Activated effector memory CD4-positive, alpha-beta T cell treated with Interleukin-2 at 50 U/mL for 16 hours (primary cell): ENCODE measurements at places on chromosomes 3 and 15.

DNA sequence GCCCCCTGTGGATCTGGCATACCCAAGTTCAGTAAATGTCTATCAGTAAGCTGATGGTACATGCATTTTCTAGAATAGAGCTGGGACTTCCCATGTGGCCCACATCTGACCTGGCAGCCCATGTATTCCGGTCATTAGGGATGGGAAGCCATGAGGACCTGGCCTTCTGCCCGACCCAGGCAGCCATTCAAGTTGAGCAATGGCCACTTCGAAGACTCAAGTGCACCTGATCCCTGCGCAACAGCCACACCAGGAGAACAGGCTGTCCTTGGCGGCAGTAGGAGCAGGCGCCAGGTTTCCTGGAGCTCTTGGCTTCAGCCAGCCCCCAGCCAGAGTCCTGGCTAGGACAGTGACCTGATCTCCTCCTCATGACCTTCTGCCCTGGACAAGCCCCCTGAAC, 14.6 kb downstream of the HEMK1 start:
- DNase-seq, result no peak

GRCh38 chr15:97234851-97235610, 725.5 kb upstream of the ARRDC4 start:
- DNase-seq, result no peak

- DNase-seq, result no peak
These were observed 11.6 kb downstream of the ANKRD34C start for GRCh38 chr15:79294075-79294474.

DNA sequence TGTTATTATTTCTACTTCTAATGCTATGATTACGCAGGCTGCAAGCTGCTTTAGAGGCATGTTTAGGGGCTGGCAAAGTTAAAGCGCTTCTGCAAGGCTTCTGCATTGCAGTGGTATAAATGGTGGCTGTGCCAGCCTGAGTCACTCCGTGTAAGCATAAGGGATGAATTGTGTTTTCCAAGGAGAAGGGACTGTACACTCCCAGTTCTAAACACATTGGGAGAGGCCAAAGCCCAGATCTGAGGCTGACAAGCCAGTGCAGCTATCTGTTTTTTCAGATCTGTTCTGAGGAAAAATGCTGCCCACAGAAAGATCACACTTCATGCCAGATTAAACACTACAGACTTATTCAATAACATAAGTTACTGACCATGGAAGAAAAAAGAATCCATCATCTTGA, 83.8 kb downstream of the PRICKLE2 start:
- no peak for DNase-seq

DNA sequence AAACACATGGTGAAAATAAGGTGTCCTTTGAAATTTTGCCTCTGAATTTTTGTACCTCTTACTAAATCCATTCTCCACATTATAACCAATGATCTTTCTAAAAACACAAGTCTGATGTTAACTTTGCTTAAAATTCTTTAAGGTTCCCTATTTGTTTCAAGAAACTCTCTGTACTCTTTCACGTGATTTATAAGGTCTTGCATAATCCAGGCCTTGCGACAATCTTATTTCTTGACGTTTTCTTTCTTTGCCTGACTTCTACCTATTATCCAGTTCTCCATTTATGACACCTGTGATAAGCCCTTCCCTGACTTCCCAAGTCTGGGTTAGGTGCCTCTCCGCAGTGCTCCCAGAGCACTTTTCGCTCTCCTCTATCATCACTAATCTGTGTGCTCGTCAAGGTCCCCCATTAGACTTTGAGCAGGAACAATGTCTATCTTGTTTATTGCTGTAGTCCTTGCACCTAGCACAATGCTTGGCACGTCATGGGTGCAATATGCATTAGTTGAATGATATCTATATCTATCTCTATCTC, 24.3 kb upstream of the KPNA1 start:
- no peak for DNase-seq
